IPS DF 19.7 (cell line): ENCODE measurements at places on chromosomes 2 and 18.
A peak's percentile ranks its signal among the peaks of the same experiment; 100 is the strongest.

DNA sequence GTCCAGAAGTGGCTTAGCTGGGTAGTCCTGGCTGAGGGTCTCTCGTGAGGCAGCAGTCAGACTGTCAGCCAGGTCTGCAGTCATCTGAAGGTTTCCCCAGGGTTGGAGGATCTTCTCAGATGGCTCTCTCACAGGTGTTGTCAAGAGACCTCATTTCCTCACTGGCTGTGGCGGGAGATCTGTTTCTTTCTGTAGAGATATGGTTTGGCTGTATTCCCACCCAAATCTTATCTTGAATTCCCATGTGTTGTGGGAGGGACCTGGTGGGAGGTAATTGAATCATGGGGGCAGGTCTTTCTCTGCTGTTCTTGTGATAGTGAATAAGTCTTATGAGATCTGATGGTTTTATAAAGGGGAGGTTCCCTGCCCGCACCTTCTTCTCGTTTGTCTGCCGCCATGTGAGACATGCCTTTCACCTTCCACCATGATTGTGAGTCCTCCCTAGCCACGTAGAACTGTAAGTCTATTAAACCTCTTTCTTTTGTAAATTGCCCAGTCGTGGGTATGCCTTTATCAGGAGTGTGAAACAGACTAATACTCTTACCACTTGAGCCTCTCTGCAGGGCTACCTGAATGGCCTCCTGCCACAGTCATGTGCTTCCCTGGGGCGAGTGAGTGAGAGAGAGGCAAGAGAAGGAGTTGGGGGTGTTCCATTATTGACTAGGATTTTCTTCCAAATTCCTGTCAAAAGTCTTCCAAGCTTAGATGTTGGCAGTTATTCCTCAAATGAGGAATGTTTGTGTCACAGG lies 23.6 kb downstream of the MALT1 start:
- no peak for DNase-seq

DNA sequence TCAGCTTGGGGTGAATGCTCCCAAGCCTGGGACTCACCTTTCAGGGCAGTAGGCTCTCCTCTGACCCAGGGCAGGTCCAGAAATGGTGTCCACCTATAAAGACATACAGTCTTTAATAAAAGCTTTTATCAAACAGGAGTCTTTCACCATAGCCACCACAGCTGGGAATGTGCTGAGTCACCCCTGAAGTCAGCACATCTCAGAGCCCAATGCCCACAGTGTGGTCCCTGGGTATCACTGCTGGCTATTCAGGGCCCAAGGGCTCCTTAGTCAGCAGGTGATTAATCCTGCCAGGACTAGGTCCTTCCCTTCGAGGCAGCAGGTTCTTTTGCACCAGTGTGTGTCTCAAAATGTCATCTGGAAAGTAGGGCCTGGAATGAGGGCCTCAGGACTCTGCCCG lies 181.9 kb downstream of the MEMO1 start:
- no peak for DNase-seq

DNA sequence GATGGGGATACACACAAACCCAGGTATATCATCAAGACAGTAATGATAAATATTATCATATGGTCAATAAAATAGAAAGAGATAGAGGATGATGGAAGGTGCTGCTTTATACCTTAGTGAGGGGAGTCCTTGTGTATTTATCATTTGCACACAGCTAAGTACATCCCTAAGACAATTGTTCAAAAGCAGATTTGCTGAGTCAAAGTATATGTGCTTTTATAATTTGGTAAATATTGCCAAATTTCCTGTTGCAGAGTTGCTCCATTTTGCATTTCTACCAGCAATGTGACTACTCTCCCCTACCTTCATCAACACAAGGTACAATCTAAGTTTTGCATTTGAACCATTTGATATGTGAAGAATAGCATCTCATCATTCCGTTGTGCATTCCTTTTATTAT lies 22.6 kb upstream of the PLEK start:
- no peak for DNase-seq

DNA sequence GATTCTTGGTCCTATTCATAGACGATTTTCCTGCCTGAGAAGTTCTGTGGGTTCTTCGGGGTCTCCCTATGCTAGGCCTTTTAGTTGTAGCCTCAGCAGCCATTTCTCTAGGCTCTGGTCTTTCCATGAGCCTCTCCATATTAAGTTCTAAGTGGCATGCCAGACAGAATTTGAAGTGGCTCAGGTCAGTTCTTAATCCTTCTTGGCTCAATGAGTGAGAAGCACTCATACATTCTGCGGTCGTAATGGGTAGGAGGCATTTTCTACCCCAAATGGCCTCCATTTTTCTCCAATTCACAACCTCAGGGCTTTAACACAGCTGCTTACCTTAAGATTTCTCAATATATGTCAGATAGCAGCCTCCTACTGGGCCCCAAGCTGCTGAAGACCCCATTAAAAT lies 405.3 kb upstream of the GALNT5 start:
- no peak for DNase-seq

GRCh38 chr18:23761941-23762340 lies 72.7 kb downstream of the LAMA3 start:
- no peak for DNase-seq

DNA sequence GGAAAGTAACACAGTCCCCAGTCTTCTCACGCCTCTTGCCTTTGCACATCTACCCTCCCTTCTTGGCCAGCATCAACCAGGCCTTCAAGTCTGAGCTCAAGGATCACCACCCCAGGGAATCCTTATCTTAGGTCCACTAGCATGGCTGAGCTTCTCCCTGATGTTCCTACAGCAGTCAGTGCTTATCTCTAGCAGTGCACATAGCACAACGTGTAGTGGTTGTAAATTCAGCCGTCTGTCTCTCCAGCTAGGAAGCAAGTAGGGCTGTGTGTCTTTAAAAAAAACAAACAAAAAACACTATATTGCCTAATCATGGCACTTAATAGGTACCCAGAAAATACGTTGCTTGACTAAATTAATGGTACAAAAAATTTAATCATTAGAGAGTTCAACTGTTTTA lies 29.2 kb downstream of the KCNG3 start:
- DNase-seq, result no peak

- DNase-seq, result peak; percentile 76
These were observed 200.4 kb downstream of the INO80D start for GRCh38 chr2:205885492-205886099.

GRCh38 chr2:68482296-68482820 lies 15.0 kb downstream of the APLF start:
- no peak for DNase-seq

DNA sequence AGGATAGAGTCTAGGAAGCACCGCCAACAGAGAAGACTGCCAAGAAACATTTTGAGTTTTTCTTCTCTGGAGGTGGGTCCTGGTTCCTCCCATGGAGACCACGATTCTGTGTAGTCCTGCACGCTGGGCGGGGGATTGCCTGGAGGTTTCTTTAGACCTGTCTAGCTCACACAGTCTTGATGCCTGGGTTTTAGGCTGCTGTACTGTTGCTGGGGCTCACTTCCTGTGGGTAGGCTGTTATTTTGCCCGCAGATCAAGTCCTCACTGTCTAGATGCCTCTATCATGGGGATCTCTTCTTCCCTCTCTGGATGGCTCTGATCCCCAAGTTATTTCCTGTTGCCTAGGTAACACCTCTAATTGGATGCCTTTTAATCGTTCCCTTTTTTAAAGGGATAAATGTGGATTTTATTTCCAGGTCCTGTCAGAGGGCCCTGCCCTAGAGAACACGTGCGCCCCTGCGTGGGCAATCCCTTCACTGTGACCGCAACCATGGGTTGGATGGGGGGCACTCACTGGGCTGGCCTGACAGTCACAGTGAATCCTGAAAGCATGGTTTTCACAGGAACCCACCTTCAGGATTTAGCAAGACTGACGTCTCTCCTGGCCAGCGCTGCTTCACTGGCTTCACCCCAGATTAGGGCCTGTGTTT lies 115.7 kb downstream of the MSH2 start:
- no peak for DNase-seq

DNA sequence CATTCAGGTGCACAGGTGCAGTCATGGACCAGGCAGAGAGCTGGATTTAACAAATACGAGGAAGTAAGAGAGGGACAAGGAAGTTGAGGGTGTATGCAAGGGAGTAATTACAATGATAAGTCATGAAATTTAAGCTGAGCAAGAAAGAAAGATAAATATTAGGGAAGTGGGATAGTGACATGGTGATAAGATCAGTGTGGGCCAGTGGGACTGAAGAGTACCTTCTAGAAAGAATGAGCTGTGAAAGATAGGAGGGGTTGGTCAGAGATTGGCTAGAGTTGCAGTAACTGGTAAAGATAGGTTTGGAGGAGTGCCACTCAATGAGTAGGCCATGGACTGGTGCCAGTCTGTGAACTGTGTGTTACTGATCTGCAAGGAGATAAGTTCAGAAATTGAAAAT lies 200.8 kb upstream of the SIX3 start:
- no peak for DNase-seq

GRCh38 chr2:144941743-144942488 lies 422.0 kb upstream of the ZEB2 start:
- DNase-seq, result no peak
